ENCODE measurements at places on chromosomes 6 and 20. TPM values are rescaled to one million over a fixed set of nuclear protein-coding genes. Genes with fewer than 3 reads are reported as not detected.

Gene NRSN1
- not detected for total RNA-seq

Gene OTOR
- total RNA-seq: not detected

Gene SLC24A3
- 0.57 TPM for total RNA-seq

DNA sequence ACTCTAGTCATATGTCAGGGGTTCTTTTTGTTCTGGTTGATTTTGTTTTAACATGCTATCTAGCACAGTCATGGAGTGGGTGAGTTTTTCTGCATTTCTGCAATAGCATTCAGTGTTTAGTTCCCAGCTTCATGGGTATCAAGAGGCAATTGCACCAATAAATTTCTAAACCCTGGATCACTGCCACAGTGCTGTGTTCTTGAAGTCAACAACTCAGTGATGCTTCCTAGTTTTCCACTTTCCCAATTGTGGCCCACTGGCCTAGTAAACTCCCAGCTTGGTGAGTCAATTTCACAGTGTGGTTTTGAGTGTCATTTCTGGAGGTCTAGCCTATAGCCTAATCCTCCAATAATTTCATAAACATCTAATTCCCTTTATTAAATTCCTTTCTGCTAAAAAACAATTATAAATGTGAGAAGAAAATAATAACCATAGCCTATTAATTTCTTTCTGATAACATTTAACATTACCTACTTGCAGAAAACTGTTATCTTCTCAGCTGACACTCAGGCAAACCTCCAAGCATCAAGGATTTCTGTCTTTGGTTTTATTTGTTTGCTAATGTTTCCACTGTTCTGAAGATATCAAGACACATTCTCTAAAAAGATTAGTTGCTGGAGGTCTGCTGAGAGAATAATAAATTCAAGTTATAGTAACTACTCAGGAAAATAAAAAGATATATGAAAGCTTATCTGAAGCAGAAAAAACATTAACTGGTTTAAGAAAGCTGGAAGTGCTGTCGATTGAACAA is 89.9 kb downstream of the PDE7B start:
- DNase-seq: peak; percentile 67

- no peak for DNase-seq
These were observed 26.5 kb downstream of the DAAM2 start for GRCh38 chr6:39818695-39819094.

- DNase-seq: no peak
These were observed 22.8 kb downstream of the DCBLD1 start for GRCh38 chr6:117505311-117505710.

DNA sequence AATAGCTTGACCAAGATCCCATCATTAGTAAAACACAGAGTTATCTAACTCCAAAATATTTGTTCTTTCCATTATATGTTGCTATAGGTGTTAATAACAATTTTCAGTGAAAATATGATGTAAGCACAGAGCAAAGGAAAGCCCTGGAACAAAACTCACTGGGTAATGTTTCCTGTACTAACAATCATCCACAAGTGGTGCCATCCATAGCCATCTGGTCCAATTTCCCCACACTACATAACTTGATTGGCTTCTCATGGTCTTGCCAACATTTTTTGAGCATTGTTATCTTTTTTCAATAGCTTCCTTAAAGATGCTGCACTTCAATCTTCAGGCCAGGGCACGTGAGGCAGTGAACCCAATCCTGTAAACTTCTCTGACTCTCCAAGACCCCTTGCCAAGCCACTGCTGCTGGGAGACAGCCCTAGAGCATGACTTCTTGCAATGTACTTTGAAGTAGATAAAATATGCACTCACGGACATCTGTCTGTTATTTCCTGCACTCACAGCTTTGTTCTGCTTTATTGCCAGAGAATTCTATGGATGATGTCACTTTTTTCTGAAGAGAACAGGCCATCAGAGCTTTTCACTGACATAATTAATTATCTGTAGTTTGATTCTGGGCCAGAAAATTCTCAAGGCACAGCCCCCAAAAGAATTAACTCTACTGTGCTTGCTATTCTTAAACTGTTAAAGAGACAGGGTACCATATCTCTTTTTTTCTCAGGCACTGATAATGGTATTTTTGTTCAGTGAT is 97.5 kb upstream of the TMEM30A start:
- peak; percentile 5 for DNase-seq

DNA sequence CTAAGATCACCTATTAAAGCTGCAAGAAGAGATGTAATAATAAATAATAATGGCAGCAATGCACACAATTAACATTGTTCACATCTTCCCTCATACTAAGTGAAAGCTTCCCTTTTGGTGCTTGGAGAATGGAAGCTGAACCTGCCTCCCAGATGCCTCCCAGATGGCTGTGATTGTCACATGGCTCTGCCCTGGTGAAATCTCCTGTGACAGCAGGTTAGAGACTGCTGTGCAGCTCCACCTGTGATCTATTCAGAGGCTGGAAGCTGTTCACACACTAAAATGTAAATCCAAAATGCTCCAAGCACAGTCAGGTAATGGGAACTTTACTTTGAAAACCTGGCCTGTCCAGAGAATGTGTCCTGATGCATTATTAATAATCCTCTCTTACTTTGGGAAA is 41.7 kb upstream of the RGS17 start:
- DNase-seq: no peak

- peak; percentile 49 for DNase-seq
These were observed 90.0 kb upstream of the IFNGR1 start for GRCh38 chr6:137309078-137309762.

- no peak for DNase-seq
These were observed 59.9 kb downstream of the KLHL31 start for GRCh38 chr6:53605543-53606235.

- no peak for DNase-seq
These were observed 258.0 kb upstream of the TAB2 start for GRCh38 chr6:149059557-149059956.

GRCh38 chr6:5898563-5898962 is 108.2 kb downstream of the NRN1 start:
- no peak for DNase-seq

GRCh38 chr6:36478051-36478526 is 35.3 kb downstream of the KCTD20 start:
- no peak for DNase-seq

DNA sequence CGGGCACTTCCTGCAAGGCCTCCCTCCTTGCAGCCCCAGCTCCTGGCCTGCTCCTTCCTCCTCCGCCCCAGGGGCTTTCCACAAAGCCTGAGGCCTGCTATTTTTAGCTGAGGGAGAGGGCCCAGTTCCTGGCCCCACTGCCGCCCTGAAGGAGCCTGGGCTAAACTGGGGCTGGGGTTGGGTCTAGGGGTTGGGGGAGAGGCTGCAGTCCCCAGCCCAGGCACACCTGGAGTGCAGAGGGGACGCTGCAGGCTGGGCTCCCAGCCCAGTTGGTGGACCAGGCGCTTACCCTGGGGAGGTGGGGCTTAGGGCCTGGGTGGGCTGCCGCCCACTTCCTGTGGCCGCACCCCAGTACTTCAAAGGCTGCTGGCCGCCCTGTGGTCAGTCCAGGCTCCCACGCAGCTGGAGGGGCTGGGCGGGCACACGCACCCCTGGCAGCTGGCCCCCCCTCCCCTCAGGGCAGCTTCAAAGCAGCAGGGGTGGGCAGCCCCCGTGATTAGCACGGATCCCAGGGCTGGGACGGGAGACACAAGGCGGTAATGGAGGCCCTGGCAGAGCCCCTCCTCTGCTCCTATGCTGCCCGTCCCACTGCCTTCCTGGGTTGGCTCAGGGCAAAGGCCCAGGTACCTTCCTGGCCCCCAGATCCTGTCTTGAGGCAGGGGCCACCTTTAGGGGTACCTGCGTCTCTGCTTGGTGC is 7.1 kb upstream of the ABHD16B start:
- DNase-seq: no peak

DNA sequence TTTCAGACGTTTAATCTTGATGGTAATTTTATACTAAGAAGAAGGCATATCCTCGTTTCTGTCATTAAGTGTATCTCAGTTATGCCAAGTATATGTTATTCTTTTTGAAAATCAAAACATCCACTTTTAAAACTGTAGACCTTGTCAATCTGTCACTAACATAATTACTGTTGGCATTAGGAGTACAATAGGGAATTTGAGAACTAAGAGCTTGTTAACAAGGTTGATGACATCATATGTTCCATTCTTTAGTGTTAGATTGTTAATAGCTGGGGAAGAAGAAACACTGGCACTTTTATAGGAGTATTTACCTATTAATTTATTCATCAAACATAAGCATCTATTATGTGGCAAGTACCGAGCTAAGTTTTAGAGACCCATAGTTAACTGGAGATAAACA is 76.2 kb downstream of the MAP3K4 start:
- DNase-seq: no peak

Measured in fibroblast of the aortic adventitia (primary cell).